ENCODE measurements at places on chromosomes 1 and 21. TPM values are rescaled to one million over a fixed set of nuclear protein-coding genes. Genes with fewer than 3 reads are reported as not detected.

DNA sequence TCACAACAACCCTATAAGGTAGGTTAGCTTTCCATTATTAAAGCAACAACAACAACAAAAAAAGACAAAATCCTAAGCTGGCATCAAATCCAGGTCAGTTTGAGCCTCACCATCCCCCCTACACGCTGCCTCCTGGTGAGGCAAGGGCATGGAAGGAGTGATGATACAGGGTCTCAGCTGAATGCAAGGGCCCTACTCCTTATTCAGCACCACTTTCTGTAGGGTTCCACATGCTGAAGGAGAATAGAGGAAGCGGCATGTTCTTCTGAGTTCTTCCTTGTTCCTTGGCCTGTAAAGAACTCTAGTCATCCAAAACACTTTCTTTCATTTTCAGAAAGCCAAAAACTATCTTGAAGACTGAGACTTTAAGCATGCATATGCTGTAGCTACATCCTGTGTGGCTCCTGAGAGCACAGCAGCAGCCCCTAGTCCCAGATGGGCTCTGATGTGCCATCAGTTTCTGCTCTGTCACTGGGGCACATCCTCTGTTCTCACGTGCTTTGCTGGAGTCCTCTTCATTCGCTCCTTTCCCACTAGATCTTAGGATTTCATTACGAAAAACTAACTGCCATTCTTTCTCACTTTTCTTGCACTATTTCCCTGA is 6.2 kb downstream of the ILDR2 start:
- no peak for DNase-seq

GRCh38 chr1:60563777-60564535 is 490.4 kb upstream of the C1orf87 start:
- DNase-seq: no peak

NGF gene
- total RNA-seq: 41.4 TPM

DNA sequence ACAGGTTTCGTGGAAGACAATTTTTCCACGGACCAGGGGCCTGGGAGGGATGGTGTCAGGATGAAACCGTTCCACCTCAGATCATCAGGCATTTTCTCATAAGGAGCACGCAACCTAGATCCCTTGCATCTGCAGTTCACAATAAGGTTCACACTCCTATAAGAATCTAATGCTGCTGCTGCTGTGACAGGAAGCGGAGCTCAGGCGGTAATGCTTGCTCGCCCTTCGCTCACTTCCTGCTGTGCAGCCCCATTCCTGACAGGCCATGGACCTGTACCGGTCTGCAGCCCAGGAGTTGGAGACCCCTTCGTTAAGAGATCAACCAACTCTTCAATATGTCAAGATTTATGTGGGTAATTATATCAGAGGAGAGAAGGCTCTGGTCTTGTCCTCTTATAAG is 3.3 kb upstream of the DHX9 start:
- DNase-seq: no peak

DNA sequence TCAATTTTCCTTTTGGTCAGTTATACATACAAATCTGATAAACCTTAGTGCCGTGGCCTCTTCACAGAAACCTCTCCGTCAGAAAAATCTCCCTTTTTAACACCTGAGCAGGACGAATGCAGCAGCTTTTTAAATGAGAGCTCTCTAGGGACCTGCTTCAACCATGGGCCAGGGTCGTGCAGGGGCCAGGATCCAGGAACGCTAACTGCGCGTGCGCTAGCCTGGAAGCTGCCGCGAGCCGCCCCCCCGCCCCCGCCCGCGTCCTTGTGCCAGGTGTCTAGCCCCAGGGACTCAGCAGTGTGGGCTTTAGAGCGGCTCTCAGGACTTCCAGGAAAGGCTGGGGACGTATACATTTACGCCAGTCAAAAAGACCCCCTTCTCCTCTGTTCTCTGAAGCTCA is 136.8 kb upstream of the FMN2 start:
- no peak for DNase-seq

- no peak for DNase-seq
These were observed 119.7 kb downstream of the ZNF281 start for GRCh38 chr1:200290010-200290685.

GRCh38 chr1:203291201-203292096 is 13.9 kb upstream of the BTG2 start:
- no peak for DNase-seq

IGSF3 gene
- 32.0 TPM for total RNA-seq

DNA sequence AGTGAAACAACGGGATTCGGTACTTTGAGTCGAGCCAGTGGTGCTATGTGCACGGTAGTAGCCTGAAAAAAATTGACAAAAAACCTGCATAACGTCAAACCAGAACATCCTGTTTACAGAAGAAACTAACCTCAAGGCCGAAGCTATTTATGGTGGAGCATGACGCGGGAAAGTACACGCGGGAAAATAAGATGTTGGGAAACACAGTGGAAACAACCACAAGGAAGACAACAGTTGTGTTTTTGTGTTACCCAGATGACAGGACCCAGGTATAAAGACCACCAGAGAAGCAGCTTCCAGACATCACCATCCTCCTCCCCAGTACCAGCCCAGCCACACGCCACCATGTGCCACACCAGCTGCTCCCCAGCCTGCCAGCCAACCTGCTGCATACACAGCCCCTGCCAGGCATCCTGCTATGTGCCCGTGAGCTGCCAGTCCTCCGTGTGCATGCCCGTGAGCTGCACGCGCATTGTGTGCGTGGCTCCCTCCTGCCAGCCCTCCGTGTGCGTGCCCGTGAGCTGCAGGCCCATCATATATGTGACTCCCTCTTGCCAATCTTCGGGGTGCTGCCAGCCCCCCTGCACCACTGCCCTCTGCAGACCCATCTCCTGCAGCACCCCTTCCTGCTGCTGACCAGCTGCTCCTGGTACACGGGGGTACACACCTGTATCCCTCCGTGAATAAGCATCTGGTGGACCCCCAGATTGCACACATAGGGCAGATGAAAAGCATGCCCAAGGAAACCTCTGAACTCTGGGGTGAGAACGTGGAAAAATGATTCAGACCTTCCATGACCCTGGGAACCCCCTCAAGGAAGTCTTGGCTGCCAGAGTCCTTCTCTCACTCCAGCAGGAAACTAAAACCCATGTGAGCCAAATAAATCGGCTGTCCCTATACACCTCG is at the start of gene KRTAP12-3:
TSS of gene KRTAP12-3 (plus strand) at position 298 of the 906 bp plus-strand sequence. CDS start at position 346, 48 bp downstream.
- DNase-seq: no peak

NR1I3 gene
- total RNA-seq: not detected

GRCh38 chr1:109149874-109150601 is 36.1 kb downstream of the ELAPOR1 start:
- DNase-seq: no peak

GRHL3 gene
- not detected for total RNA-seq

GRCh38 chr1:51642739-51643142 is 25.8 kb downstream of the OSBPL9 start:
- DNase-seq: no peak

GRCh38 chr1:43422995-43423671 is 30.6 kb downstream of the HYI start:
- DNase-seq: no peak

SPRR2F gene
- total RNA-seq: not detected

DNA sequence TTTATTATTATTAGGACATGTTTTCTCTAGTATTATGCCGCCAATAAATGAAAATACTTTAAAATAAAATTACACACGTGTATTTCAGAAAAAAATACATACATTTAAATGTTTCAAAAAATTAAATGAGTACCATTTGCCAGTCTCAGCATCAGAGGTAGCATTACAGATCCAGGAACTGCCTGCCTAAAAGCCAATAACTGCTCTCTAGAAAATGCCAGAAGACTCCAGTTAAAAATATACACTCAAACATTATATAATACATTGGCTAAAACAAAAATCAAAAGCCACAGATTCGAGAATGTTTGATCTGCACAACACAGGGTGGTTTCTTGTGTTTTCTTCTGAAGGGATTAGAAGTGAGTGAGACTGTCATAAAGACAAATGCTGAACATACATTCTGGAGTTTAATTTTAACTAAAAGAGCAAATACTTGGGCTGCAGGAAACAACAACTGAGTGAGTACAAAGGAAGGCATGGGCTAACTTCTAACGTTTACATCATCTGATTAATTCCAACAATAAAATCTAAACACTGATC is 105.5 kb downstream of the RERE start:
- no peak for DNase-seq

DNA sequence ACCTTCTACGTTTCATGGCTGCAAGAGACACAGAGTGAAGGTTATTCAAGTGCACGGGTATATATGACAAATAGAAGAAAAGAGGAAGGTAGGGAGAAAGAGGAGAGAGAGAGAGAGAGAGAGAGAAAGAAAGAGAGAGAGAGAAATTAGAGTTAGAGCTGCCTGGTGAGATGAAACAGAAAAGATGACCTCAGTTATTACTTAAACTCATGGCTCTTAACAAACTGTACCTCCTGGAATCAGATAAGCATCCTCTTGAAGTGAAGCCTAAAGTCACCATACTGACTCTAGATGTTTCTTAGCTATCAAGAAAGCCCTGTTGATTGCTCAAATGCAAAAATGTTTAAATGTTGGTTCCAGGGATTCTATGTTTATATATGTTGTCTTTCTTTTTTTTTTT is 597.7 kb upstream of the ZP4 start:
- DNase-seq: no peak

- DNase-seq: no peak
These were observed 117.7 kb upstream of the DSCAM start for GRCh38 chr21:40964691-40965090.

RSPO1 gene
- not detected for total RNA-seq

- DNase-seq: no peak
These were observed 68.5 kb downstream of the FOXJ3 start for GRCh38 chr1:42266253-42267135.

GCSAML gene
- total RNA-seq: not detected

DNA sequence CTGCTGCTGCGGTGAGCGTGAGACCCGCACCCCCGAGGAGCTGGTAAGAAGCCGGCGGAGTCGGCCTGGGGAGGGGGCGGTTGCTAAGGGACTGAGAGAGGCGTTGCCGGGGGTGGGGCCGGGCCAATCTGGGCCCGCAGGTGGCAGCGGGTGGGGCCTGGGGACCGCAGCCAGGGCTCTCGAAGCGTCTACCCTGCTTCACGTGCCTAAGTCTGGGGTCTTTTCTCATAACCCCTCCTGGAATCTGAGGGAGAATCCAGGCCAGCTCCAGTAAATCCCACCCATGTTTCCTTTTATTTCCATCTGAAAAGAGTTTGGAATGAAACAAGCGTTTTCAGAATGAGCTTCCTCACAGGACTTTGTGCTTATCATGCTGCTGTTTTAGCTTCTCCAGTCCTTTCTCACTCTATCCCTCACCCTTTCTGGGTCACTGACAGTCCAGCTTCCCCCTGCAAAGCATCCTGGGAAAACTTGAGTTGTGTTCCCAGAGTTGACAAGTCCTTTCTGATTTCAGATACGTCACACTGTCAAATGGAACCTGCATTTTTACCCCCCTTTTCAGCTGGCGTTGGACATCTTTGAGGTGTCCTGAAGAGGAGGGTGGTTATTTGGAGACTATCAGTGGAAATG is 431 bp downstream of the CLCN6 start:
- no peak for DNase-seq

DNA sequence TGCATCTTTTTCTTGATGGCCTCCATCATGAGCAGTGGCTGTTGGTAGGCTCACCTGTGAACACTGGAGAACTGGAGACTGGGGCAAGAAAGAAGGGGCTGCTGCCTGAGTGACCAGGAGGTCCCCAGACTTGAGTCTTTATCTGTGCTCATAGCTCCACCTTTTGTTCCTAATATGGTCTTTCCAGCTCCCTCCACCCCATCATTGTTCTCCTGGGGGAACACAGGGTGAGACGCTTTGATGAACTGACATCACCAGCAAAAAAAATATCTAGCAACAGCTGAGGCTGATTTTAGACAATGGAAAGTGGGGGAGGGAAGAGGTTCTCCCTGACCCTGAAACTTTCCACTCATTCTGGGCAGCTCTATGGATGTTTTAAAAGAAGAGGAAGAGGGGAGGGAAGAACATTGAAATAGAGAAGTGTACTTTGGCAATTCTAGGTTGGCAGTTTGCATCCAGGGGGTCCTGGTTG is at the start of gene TPM3:
TSS of gene TPM3 (minus strand) at position 111 of the 472 bp plus-strand sequence. CDS start at position 29, 82 bp downstream.
- DNase-seq: no peak

GRCh38 chr1:151510020-151510405 is 1.2 kb upstream of the CGN start:
- DNase-seq: peak; percentile 4

GRCh38 chr21:46393451-46393940 is 65.2 kb upstream of the DIP2A start:
- peak; percentile 88 for DNase-seq

DNA sequence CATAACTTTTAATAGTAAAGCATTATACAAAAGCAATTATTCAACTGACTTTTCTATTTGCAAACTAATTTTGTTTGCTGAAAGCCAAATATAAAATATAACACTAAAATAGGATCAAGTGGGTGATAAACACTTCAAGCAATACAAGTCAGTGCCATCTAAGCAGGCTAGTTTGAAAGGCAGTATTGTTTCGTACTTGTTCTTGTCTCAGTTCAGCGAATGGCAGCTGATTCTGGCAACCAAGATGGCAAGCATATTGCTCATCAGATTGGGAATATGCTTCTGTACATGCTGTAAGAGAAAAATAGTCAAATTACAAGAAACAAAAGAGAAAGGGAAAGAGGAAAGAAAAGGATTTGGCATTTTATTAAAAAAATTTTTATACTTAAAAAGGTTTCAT is 7.5 kb downstream of the TMEM59 start:
- DNase-seq: no peak

UCHL5 gene
- total RNA-seq: 21.3 TPM

GRCh38 chr1:11880911-11881748 is 22.4 kb upstream of the NPPB start:
- no peak for DNase-seq

DNA sequence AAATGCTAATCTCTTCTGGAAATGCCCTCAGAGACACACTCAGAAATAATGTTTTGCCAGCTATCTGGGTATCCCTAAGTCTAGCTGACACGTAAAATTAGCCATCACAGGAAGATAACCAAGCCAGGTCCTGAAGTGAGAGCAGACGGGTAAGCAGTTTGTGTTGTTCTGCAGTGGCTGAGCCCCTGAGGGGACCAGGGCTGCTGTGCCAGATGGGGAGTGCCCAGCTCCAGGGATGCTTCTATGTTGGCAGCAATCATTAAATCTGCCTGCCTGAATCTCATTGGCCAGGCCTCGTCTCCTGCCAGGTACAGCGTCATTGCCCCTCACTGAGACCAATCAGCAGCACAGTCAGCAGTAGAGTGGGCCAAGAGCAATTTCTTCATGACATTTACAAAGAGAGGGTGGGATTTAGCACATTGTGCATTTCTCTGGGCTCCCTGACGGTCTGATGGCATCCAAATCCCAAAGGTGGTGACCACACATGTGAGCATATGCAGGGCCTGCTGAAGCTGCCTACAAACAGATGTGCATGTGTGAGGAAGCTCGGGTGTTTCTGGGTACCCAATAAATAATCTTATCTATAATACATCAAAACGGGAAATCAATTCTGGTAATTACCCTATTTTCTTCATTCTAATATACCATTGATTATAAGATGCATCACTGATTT is 58.7 kb upstream of the LRRN2 start:
- no peak for DNase-seq

Data from chondrocyte (in vitro differentiated cells).